ENCODE measurements at places on chromosomes 16 and 17.

GRCh38 chr17:34624767-34625383, 45.5 kb downstream of the TMEM132E start:
- no peak for DNase-seq

GRCh38 chr17:66976781-66977201, 12.3 kb downstream of the CACNG4 start:
- no peak for DNase-seq

DNA sequence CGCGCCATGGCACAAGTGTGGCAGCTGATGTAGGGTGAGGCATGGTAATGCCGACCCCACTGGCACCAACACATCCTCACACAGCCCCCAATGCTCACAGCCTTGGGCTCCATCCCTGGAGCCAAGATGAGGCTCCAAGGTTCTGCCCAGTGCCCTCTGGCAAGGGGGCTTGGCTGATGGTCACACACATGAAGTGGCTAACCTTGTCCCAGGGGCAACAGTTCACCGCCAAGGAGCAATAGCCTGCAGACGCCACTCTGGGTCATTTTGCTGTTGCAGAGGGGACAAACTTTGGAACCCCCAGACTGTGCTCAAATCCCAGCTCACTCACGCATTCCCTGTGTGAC, 26.8 kb downstream of the TNFRSF13B start:
- DNase-seq: no peak

- no peak for DNase-seq
Measured at GRCh38 chr16:55710466-55710865, 54.7 kb downstream of the SLC6A2 start.

DNA sequence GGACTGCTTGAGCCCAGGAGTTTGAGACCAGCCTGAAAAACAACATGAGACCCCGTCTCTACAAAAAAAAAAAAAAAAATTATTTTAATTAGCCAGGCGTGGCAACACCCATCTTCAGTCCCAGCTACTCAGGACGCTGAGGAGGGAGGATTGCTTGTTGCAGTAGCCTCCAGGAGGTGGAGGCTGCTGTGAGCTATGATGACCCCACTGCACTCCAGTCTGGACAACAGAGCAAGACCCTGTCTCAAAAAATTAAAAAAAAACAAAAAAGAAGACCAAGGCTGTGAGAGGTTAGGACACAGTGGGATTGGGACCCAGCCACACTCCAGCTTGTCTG, 1.3 kb upstream of the SNAI3 start:
- no peak for DNase-seq

DNA sequence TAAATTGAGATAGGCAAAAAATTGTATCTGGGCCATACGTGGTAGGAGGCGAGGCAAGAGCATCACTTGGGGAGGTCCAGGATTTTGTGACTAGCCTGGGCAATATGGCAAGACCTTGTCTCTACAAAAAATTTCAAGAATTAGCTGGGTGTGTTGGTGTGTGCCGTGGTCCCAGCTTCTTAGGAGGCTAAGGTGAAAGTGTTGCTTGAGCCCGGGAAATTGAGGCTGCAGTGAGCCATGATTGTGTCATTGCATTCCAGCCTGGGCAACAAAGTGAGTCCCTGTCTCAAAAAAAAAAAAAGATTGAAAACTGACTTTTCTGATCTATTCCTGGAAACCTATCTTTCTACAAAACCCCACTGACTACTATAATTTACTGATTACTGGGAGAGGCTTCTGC, 26.7 kb downstream of the CDK12 start:
- DNase-seq: no peak

DNA sequence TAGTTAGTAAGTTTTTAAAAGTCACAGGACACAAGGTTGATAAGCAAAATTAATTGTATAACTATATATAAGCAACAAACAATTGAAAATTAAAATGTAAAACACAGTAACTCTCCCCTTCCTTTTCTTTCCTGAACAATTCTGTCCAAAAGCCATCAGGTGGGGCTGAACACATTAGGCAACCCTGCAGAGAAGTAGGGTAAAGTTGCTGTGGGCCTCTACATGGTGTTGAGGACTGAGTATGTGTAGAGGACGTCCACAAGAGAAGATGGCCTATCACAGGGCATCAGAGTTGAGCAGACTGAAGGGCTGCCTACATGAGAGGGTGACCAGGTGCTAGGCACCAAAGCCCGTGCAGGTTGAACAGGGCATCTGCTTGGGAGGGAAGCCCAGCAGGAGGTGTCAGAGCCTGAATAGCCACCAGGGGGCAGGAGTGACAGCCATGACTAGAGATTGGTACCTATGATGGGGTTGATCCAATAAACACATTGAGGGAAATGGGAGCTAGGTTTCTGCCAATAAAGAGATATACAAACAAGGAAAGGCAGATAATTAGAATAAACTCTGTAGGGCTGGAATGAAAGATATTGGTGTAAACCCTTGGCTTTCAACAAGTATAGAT, 415.1 kb downstream of the NPIPA8 start:
- DNase-seq: peak; percentile 68

DNA sequence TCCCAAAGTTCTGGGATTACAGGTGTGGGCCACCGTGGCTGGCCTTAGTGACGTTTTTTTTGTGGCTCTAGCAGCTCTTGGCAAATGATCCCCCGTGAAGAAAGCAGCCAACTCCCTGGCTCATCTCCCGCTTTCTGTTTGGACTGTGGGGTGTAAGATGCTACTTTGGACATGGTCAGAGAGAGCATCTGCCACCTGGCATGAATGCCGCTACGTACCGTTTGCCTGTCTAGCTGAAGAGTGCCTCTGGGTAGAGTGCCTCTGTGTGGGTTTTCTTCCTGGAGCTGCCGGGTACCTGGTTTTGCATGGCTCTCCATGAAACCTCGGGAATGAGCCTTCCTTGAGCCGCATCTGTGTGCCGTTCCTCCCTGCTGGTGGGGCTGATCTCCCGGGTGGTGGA, 34.3 kb downstream of the NDEL1 start:
- no peak for DNase-seq

DNA sequence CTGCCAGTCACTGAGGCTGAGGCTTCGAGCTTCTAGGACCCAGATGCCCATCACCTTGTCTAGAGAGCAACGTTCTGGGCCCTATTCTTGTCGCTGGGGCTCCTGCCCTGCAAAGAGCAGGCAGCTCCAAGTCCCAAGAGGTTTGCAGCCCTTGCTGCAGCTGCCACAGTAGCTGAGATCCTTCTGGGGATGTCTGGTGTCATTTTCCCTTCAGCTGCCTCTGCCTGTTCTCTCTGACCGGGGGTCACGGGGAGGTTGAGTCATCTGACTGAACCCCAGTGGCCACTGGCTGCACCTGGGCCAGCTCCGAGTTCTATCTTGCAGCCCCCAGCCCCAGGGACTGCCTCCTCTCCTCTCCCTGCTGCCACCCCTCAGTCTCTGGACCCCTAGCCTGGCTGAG, 4.9 kb downstream of the WSCD1 start:
- DNase-seq: no peak

DNA sequence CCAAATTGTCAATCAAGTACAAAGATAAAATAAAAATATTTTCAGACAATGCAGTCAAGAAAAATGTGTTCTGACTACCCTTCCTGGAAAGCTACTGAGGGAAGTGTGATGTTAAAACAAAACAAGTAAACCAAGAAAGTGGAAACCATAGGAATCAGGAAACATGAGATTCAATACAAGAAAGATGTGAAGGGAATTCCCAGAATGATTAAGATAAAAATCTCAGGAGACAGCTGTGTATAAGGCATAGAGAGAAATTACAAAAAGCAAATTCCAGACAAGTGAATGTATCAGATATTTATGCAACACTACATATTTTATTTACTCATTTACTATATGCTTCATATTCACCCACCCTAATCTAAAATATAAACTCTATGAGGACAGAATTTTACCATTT, 32.2 kb downstream of the TRIM37 start:
- DNase-seq: no peak

DNA sequence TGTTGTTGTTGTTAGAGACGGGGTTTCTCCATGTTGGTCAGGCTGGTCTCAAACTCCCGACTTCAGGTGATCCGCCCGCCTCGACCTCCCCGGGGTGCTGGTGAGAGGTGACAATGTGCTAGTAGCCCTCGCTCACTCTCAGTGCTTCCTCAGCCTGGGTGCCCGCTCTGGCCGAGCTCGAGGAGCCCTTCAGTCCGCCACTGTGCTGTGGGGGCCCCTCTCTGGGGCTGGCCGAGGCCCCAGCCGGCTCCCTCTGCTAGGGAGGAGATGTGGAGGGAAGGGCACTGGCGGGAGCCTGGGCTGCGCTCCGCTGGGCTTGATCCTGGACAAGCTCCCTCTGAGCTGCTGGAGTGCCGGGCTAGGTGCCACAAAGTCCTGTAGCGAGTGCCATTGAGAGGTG, 21.7 kb upstream of the RBL2 start:
- DNase-seq: no peak

DNA sequence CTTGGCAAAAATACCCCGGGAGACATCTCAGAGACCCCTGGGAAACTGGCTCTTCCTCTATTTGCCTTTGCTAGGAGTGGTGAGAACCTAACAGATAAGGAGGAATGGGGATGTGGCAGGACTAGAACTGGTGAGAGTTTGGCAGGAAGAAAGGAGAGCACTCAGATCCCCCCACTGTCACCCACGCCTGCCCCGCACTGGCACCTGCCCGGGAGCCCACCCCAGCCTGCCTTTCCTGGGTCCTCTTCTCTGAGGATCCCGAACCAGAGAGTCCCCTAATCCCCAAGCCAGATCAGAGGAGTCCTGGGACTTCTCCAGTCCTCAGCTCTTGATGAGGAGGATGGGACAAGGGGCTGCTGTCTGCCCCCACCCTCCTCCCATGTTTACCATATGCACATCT, 3.7 kb downstream of the KCNH6 start:
- no peak for DNase-seq

GRCh38 chr16:70576431-70577255, 53.0 kb downstream of the SF3B3 start:
- peak; percentile 51 for DNase-seq

GRCh38 chr16:85330694-85331188, 218.5 kb upstream of the CIBAR2 start:
- peak; percentile 32 for DNase-seq

GRCh38 chr17:2049333-2050299, 5.3 kb upstream of the HIC1 start:
- DNase-seq: peak; percentile 85

GRCh38 chr16:10897134-10897533, 20.1 kb downstream of the CIITA start:
- DNase-seq: no peak

DNA sequence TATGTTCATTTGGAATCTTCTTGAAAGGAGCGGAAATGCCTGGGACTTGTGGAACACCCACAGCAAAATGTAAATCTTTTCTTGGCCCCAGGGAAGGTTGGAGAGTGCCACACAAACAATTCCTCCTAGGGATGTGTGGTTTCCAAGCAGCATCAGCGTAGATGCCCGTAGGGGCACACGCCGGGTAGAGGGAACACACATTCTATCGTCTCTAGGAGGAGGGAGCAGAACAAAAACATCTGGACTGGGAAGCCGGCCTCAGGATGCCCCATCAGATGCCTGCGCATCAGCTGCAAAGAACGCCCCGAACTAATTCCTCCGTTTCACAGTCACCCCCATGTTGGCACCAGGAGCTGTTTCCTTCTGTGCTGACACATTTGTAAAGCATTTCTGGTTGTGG, 357.9 kb upstream of the ZFHX3 start:
- no peak for DNase-seq

- DNase-seq: no peak
Measured at GRCh38 chr17:1860978-1861377, 31.2 kb downstream of the RPA1 start.

- peak; percentile 48 for DNase-seq
Measured at GRCh38 chr17:60372790-60373483, 19.0 kb downstream of the USP32 start.

DNA sequence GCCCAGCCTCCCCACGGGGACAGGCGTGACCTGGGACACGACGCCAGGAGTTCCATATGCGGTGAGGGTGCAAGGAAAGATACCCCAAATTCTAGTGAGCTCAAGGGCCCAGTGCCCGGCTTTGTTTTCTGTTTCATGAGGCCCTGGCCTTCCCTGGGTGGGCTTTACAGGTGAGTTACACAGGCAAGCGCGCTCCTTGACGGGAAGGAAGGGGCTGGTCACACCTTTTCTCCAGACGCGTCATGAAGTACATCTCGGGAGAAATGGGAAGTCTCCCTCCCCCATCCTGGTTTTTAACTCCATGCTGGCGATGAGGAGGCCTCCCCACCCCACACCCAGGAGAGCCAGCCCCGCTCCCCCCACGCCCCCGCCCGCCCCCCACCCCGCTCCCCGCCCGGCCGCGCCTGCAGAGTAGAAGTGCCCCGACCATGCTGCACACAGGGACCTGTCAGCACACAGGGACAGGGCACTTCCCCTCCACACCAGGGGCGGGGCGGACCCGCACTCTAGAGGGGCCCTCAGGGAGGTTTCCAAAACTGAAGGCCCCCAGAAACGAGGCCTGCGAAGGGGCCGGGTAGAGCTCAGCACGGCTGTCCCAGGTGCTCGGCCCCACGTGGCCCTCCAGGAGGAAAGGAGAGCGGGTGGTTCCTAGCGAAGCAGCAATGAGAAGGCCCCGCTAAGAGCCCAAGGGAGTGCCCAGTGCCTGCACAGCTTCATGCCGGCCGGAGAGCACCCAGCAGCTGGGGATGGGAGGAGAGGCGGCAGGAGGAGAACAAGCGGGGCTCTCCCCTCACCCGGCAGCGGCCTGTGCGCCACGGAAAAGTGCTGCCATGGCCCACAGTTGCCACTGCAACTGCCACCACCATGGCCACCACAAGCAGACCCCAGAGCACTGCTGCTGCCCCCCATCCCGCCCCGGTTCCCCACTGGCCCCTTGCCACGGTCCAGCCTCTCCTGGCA, 7.7 kb downstream of the CYB561 start:
- no peak for DNase-seq

DNA sequence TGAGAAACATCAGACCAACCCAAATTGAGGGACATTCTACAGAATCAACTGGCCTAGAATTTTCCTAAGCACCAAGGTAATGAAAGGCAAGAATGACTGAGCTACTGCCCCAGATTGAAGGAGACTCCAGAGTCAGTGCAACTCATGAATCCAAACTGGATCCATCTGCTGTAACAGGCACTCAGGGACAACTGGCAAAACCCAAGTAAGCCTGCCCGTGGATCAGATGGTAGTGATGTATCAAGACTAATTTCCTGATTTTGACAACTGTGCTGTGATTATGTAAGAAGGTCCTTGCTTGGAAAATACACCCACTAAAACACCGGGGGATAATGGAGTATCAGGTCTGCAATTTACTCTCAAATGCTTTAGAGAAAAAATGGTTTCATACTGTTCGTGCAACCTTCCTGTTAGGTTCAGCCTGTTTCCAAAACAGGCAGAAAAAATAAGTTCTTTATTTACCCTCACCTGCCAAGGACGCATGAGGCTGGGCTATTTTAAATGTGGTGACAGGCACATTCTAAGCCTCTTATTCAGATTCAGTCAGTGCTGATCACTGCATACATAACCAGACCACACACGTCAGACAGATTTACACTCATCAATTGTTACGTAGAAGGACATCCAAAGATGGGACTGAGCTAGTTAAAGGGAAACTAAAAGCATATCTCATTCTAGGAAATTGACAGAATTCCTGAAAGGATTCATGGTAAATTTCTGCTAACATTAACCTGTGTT, 7.0 kb downstream of the MBTPS1 start:
- DNase-seq: no peak

DNA sequence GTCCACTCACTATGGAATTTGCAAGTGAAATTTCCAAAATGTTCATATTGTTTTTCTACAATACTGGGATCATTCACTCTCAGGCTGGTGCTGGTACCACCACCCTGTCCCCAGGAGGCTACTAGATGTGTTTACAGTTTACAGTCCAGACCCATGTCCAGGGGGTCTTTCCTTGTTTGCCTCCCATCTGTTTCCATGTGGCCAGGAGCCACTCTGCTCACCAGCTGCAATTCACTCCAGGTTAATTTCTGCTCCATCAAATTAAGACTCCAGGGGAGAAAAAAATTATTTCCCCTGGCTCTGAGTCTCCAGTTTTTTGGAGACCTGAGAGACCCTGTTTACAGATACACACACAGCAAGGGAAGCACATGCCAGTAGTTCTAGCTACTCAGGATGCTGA, 12.5 kb upstream of the SRSF1 start:
- no peak for DNase-seq

All from activated CD4-positive, alpha-beta T cell treated with anti-CD3 and anti-CD28 coated beads, Interleukin-10, Interleukin-2, amounts not matched to agents 100 ng/mL and 50 ng/mL, durations not matched to agents 16 hours and 8 hours (primary cell).